ENCODE measurements at places on chromosomes 4 and X.

- no peak for DNase-seq
Measured at GRCh38 chr4:47155919-47156318, 124.6 kb downstream of the GABRB1 start.

GRCh38 chr4:86302830-86303229 is 57.0 kb downstream of the MAPK10 start:
- DNase-seq: no peak

DNA sequence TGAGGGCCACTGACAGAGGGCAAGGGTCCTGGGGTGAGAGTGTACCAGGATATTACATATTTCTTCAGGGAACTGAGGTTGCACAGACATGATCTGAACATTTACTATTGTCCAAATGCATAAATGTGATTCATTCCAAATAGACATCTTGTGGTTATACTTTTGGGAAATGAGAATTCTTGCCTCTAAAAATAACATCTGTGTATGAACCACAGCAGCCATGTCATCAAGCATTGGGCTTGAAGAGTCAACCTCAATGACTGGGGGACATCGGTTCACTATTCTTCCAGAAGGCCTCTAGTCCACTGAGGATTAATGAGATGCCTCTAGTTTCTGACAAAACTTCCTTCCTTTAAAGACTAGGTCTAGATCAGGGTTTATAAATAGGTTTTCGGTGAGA is 193.1 kb upstream of the GPC4 start:
- no peak for DNase-seq

- DNase-seq: no peak
Measured at GRCh38 chrX:65601126-65601525, 66.3 kb upstream of the MSN start.

Data from CD4-positive, CD25-positive, alpha-beta regulatory T cell (primary cell).